ENCODE measurements at places on chromosomes 4 and X. TPM values are rescaled to one million over a fixed set of nuclear protein-coding genes. Genes with fewer than 3 reads are reported as not detected.
A peak's percentile ranks its signal among the peaks of the same experiment; 100 is the strongest.

DNA sequence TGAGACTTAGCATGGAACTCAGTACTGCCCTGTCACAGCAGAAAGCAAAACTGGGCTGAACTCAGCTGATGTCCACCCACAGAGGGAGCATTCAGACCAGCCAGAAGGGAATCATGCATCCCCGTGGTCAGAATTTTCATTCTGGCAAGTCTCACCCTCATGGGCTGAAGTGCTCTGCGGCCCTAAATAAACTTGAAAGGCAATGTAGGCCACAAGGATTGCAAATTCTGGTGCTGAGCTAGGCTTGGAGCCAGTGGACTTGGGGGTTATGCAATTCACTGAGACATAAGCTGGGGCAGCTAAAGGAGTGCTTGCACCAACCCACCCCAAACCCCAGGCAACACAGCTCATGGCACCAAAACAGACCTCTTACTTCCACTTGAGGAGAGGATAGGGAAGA is 494.1 kb downstream of the GABRG1 start:
- DNase-seq = no peak

DNA sequence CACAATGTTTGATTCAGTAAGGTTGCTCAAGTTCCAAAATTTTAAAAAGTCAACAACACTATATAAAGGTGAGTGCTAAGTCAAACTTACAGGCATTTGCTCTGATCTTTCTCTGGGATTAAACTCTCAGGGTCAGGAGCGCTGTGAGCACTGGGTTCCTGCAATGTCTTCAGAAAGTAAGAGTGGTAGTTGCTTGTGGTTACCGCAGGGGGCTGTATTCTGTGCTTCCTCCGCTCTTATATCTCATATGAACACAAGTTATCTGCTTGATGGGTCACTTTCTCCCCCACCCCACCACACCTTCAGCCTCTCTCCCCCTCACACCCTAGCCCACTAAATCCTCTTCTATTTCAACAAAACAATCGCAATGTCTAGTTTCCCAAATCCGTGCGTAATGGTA is 116.4 kb upstream of the IGSF1 start:
- DNase-seq = peak; percentile 3

The DUX4 gene
- not detected for total RNA-seq

The GC gene
- total RNA-seq = not detected

- no peak for DNase-seq
Measured at GRCh38 chr4:9916346-9916745, 105.0 kb downstream of the SLC2A9 start.

- DNase-seq = no peak
Measured at GRCh38 chr4:75429208-75429607, 85.0 kb downstream of the RCHY1 start.

The ADH4 gene
- total RNA-seq = not detected
